ENCODE measurements at places on chromosomes 1 and 21.

DNA sequence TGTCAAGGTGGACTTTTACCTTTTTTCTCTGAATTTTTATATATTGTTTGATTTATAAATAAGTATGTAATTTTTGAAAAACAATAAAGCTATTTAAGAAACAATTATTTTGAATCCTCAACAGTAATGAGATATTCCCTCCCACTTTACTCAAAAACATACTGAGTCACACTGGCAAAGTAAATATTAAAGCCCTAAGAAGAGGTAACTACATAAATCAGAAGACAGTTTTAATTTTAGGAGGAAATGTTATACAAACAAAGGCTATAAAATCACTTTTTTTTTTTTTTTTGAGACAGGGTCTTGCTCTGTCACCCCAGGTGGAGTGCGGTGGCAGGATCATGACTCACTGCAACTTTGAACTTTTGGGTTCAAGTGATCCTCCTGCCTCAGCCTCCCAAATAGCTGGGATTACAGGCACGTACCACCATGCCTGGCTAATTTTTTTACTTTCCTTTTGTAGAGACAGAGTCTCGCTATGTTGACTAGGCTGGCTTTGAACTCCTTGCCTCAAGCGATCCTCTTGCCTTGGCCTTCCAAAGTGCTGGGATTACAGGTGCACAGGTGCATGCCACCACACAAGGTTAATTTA lies 36.2 kb downstream of the ZSWIM5 start:
- DNase-seq: no peak

DNA sequence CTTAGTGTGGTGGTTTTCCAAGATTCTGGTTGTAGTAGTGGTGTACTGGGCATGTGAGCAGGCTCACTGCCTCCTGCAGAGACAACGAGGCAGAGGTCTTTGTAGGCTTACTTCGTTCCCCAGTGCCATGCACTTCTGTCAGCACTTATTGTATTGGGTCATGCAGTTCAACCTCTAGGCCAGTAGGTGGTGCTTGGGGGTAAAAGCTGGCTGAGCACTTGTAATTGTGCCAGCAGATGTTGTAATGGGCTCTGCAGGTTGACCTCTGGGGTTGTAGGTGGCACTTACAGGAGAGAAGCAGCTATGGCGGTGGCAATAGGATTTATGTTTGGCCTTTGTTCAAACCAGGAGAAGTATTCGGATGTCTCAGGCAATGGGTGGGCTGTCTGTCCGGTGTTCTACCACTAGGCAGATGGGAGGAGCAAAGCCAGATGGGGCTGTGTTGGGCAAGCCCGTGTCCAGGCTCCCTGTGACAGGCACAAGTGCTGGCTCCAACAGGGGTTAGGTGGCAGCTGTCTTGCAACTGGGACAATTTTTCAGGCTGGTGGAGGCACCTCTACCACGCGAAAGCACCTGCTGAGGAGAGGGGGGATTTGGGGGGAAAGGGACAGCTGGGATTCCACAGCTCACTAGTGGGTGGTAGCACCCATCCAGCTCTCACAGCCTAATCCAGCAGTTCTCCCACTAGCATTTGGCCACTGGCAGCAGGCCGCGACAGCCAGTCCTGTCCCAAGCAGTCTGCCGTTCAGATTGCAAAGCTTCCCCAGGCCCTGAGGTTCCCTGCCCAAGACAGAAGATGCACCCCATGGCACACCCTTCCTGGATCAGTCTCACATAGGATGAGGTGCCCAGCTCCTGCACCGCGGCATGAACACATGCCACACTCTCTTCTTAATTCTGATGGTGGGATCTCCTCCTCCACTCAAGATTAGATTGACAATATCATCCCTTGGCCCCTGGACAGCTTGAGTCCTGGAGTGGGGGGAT lies 274.5 kb downstream of the CTH start:
- DNase-seq: peak; percentile 72

GRCh38 chr1:64136296-64136695 lies 67.1 kb upstream of the UBE2U start:
- DNase-seq: no peak

DNA sequence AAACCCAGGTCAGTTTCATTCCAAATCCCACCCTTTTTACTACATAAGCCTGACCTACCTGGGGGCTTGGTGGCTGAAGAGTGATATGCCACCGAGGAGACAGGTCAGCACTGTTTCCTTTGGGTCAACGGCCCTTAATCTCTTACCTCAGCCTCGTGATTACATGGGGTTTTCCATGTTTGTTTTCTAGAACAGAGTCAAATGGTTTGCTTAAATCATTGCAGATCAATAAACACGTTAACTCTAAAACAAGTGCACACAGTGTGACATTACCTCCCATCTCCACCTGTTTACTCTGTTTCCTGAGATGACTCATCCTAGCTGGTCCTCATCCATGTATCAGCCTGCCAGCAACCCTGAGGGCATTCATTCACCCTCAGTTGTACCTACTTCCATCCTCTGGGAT lies 40.8 kb upstream of the TP53BP2 start:
- no peak for DNase-seq

- DNase-seq: no peak
Observed at GRCh38 chr21:38173276-38174035, 83.3 kb upstream of the KCNJ15 start.

- DNase-seq: no peak
Observed at GRCh38 chr1:29551123-29551936, 315.0 kb downstream of the PTPRU start.

GRCh38 chr1:242723044-242723716 lies 198.7 kb upstream of the PLD5 start:
- peak; percentile 7 for DNase-seq

- no peak for DNase-seq
Observed at GRCh38 chr1:11126569-11126968, 26.9 kb upstream of the EXOSC10 start.

GRCh38 chr1:912740-913301 lies 10.9 kb upstream of the SAMD11 start:
- peak; percentile 55 for DNase-seq

- no peak for DNase-seq
Observed at GRCh38 chr1:23889074-23889473, 21.0 kb upstream of the FUCA1 start.

- no peak for DNase-seq
Observed at GRCh38 chr1:224767031-224767430, 150.9 kb downstream of the CNIH3 start.

- DNase-seq: no peak
Observed at GRCh38 chr1:190563230-190563629, 85.6 kb upstream of the BRINP3 start.

- no peak for DNase-seq
Observed at GRCh38 chr1:155776414-155776813, 80.6 kb downstream of the GON4L start.

DNA sequence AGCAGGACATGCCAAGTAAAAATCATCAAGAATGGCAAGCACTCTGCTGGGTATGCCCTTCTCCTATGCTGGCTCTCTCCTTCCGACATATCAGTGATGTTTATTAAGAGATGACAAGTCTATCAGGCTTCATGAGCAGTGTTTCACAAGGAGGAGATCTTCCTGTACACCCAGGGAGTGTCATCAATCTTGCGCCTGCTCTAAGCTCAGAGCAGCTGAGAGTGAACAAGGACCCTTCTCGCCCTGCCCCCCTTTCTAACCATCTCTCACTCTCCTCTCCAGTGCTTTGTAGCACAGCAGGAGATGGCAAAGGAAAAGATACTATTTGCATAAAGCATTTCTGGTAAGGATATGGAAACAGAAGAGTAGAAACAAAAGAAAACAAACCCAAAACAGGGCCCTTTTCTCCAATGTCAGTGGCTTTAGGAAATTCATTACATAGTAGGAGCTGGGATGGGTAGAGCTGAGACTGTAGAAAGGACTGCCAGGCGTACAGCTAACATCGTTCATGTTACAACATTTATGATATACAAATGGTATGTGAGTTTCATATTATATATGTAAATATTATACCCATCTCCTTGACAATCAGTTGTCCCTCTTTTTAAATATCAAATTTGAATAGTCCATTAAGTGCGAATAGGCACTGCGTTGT lies 201.7 kb downstream of the NUF2 start:
- no peak for DNase-seq

DNA sequence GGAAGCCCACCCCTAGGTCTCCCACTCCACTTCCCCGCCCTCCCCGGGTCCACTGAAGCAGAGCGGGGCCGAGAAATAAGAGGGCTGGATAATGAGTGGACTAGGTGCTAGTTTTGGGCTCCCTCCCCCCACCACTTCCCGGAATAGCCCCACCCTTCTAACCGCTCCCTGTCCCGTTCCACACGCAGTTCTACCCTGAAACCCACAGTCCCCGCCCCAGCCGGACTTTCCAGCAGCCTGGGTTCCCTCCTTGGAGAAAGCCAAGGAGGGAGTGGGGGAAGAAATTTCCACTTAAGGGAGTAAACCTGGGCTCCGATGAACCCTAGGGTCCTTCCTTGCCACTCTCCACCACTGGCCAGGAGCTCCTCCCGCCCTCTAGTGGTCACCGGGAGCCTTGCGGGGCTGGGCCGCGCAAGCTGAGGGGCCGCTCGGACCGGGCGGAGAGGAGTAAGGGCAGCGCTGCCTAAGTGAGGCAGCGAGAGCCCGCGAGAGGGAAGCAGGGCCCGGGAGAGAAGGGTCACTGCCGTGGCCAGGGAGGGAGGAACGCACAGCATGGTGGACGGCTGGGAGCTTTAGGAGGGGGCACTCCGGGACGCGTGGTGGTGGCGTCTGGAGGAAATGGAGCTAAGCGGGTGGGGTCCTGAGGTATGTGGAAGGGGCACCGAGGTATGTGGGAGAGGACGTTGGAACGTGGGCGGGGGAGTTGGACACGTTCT lies 14.3 kb downstream of the THBS3 start:
- DNase-seq: peak; percentile 95

DNA sequence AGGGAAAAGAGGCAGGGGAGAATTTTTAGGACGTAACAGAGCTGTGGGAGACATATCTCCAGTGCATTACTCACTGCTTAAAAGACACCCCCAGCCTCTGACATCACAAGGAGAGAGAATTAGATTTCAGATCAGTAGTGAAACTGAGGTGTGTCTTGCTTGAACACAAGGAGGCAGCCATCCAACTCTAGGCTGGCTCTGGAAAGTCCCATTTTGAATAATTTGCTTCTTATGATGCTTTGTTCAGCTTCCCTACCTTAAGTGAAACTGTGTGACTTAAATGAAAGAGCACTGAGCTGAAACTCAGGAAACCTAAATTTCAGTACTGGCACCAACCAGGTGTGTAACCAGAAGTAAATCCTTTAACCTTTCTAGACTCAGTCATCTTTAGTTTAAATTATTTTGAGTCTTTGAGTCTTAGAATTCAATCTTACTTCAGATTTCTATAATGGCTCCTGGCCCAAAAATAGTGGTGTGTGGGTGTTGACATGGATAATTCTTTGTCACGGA lies 251.6 kb upstream of the SGIP1 start:
- no peak for DNase-seq

GRCh38 chr1:8926707-8927694 lies 18.7 kb upstream of the CA6 start:
- DNase-seq: no peak

DNA sequence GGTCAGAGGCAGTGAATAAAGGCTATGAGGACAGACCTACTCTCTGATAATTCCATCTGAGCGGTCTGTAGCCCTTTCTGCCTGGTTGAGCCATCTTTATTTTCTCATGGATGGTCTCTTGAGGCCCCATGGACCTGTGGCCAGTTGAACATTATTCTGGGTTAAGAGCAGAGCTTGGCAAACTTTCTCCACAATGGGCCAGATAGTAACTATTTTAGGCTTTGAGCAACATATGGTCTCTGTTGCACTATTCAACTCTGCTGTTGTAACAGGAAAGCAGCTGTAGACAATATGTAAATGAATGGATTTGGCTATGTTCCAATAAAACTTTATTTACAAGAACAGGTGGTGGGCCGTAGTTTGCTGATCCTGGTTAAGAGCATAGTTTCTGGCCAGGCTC lies 62.7 kb downstream of the KAZN start:
- no peak for DNase-seq

- no peak for DNase-seq
Observed at GRCh38 chr1:47578721-47579419, 141.0 kb downstream of the FOXD2 start.

DNA sequence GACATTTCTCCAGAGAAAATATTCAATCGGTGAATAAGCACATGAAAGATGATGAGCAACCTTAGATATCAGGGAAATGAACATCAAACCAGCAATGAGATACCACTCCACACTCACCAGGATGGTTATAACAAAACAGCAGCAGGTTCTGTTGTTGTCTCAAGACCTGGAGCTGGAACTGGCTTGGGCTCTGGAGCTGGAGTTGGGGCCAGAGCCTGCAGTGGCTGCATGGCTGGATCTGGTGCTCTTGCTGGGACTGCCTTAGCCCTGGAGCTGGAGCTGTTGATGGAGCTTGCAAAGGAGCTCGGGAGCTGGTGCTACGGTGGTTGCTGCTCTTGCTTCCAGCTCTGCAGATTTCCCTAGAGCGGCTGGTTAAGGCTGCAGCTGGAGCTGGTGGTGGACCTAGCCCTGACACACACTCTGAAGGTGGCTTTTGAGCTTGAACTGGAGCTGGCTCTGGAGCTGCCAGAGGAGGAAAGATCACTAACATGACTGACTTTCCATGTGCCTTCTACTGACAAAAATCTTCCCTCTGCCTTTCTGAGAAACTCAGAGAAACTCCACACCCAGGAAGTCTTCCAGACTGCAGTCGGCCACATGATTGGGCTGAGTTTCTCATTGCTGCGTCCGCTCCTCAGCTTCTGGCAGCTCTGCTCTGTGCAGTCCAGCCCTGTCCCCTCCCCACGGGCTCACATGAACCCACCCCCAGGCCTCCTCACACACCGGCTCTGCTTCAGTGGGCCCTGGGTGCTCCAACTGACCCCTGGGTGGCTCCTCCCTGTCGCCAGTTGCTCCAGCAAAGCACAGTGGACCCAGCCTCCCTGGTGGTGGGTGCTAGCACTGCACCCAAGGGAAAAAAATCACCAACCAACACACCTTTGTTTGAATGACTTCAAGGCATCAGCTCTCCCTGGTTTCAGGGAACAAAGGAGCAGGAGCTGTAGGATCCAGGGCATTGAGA lies 139.1 kb upstream of the FMN2 start:
- peak; percentile 9 for DNase-seq

- DNase-seq: no peak
Observed at GRCh38 chr1:246220495-246221065, 286.5 kb downstream of the SMYD3 start.

DNA sequence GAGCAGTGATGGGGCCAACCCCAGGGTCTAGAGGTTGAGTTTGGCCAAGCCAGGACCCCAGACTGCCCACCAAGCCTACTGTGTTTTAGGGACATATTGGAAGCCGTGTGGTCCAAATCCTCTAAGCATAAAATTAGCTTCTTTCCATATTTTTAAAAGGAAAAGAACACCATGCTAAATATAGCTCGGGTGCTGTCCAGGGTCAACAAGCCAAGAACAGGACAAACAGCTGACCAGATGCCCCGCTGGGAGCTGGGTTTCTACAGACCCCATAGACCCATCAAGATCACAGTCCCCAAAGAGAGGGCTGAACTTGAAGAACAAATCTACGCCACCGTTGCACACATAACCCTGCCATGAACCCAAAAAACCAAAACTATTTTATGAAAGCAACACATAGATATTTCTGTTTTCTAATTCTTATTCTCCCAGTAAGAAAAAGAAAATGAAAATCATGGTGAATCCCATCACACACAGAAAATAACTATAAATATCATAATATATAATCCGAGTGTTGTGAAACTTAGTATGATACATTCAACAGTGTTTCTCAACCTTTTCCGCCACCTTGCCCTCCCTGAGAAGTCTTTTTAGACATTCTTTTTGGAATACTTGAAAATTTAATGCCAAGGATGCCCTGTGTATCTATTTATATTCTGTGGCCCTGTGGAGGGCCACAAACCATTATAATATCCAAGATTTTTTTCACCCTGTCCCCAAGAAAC lies 36.2 kb upstream of the FHAD1 start:
- no peak for DNase-seq

Measured in neural progenitor cell (in vitro differentiated cells).